Fibroblast of skin of scalp (primary cell): ENCODE measurements at places on chromosomes 13 and 19.
A peak's percentile ranks its signal among the peaks of the same experiment; 100 is the strongest.

- DNase-seq: no peak
Observed at GRCh38 chr13:66644855-66645460, 585.2 kb downstream of the PCDH9 start.

DNA sequence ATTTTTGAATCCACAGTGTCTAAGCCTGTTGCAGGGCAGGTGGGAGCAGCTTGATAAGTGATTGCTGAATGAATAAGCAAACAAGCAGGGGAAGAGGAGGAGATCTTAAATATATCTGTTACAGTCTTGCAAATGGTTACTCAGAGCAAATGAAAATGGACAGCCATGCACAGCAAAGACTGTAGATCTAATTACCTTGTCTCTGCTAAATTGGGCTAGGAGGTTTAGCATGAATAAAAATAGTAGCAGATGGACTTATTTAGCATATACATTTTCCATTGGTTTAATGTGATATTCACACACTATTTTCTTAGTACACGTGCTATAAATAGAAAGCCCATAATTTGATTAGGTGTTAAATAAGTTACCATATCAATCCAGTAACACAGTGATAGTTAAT lies 72.9 kb upstream of the FARP1 start:
- DNase-seq: no peak

DNA sequence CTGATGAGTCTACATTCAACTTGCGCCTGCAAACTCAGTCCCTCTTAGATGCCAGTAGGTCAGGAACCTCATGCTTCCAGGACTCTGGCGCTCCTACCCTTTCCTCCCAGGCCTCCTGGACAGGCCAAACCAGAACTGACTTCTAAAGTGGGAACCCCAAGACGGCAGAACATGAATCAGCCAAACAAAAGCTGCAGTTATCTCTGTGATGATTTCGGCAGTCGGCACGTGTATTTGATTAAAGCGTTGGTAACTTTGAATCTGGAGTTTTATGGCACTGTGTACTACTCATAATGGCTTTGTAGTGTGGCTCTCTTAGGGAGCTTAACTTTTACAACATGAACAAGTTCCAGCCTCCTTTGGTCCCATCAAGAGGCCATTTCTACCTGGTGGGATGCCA lies 13.7 kb downstream of the ACTN4 start:
- no peak for DNase-seq

DNA sequence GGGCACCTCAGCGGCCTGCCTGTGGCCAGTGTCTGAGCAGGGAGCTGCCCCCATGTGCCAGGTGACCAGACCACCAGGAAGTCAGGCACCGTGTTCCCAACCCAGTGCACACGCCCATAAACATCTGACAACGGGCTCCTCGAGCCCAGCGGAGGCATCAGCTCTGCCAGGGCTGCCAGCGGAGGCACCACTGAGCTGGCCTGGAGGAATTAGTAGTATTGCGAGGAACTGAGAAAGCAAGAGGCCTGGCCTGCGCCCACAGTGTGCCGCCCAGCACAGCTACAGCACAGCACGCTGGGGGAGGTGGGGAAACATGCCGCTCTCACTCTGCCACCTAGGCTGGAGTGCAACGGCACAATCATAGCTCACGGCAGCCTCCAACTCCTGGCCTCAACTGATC lies 44.6 kb downstream of the ANKRD27 start:
- DNase-seq: no peak

GRCh38 chr13:80452279-80452678 lies 111.4 kb upstream of the SPRY2 start:
- no peak for DNase-seq

- DNase-seq: no peak
Observed at GRCh38 chr19:49918089-49918488, 10.9 kb upstream of the ATF5 start.

GRCh38 chr19:47573071-47574026 lies at the start of gene ZNF541:
Gene ZNF541, minus strand, starts transcription at chr19:47573148. Its CDS starts 17,292 bp downstream, at chr19:47555856.
- peak; percentile 75 for DNase-seq

GRCh38 chr13:109548374-109548773 lies 238.0 kb downstream of the IRS2 start:
- DNase-seq: no peak

DNA sequence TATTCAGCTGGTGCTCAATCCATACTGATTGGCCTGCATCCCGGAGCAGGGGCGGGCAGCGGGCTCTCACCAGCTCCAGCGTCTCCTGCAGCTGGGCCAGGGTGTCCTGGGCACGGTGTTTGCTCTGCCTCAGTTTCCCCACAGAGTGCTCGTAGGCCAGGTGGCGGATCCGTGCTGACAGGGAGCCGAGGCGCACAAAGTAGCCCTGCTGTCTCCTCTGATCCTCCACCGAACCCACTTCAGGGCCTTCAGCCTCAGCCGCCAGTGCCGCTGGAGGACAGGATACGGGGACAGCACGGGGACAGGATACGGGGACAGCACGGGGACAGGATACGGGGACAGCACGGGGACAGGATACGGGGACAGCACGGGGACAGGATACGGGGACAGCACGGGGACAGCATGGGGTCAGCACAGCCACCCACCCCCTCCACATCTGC lies 7.3 kb upstream of the PLIN4 start:
- DNase-seq: no peak

DNA sequence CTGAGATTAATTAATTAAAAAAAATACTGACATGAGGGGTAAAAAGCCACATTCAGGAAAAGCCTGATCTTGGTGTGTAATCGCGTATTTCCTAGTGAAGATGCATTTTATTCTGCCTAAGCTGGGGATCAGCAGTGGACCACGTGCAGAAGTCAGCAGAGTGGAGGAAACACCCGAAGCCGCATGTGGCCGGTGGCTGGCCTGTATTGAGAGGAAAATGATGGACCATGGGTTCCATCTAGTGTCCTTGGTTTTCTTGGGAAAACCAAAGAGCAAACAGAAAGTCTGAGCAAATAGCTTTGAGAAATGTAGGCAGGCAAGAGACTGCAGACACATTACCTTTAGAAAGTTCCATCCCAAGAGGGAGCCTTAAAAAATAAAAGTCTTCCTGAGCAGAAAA lies 23.7 kb upstream of the SHISA2 start:
- DNase-seq: peak; percentile 12

GRCh38 chr13:26593661-26594060 lies 36.2 kb downstream of the WASF3 start:
- no peak for DNase-seq

- DNase-seq: no peak
Observed at GRCh38 chr13:54077569-54077968, 1049.0 kb downstream of the OLFM4 start.

GRCh38 chr13:98488736-98489135 lies 88.2 kb downstream of the STK24 start:
- DNase-seq: no peak

GRCh38 chr19:10968527-10969135 lies 7.8 kb downstream of the SMARCA4 start:
- no peak for DNase-seq

GRCh38 chr19:38682872-38683392 lies 35.5 kb downstream of the ACTN4 start:
- peak; percentile 21 for DNase-seq

GRCh38 chr13:91302111-91302510 lies 45.4 kb upstream of the MIR17HG start:
- DNase-seq: no peak

DNA sequence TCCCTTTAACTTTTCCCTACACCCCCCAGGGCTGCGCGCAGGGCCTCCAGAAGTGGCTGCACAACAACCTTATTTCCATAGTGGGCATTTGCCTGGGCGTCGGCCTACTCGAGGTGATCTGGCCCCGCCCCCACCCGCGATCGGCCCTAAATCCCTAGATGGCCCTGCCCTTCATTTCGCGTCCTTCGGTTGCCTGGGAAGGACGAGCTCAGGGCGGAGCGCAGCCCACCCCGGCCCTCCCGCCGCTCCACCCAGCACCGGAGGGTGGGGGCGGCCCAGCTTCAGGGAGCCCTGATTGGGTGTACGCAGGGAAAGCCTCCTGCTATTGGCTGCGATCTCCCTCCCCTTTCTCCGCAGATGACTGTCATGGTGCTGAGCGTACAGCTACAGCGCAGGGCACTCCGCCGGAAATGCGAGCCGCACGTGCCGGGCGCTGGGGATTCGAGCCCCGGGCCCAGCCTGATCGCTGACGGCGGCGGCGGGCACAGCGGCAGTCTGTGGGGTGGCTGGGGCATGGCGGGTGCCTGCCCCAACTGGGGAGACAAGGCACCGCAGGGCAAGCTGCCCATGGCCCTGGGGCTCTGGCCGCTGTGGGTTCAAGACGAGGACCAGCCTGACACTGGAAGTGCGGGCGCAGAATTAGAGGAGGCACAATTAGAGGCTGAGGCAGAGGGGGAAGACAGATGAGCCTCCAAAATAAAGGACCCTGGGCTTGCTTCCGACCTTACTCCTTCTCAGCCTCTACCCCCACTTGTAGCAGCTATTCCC lies 4.3 kb downstream of the CD37 start:
- peak; percentile 87 for DNase-seq

GRCh38 chr13:27419328-27419727 lies 5.1 kb upstream of the GTF3A start:
- no peak for DNase-seq

DNA sequence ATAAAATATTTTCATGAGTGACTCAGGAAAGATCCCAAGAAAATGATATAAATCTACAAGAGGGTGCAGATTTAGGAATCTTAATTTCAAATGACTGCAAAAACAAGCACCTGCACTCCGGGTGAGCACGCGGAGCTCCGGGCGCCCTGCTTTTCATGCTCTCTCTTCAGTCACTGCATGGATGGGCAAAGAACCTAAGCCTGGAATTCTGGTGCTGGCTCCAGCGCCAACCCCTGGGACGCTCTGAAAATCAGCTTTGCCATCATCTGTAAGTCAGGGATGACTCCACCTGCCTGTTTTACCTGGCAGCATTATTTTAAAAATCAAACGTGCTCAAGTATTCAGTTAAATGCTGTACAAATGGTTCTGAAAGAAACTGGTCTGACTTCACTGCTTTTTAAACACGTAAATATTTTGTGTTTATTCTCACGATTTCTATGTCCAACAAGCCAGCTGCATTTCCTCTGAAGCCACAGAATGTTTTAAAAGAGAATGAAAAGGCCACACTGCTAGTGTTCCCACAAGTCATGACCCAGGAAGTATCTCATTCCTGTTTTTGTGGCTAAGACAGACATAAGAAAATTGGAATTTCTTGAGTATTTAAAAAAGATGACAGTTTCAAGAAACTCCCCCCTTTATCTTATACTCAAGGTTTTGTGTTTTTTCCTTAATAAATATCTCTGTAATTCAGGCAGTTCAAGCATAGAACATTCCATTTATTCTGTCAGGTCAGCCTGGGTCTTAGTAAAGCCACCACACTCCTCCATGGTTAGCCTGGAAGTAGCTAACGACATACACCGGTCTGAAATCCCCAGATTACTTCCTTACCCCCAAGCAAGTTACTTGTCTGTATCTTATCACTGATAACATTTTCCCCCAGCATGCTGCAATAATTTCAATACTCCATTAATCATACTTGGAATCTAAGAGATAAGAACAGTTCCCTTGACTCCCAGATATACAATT lies 81.1 kb downstream of the COL4A1 start:
- DNase-seq: peak; percentile 31

DNA sequence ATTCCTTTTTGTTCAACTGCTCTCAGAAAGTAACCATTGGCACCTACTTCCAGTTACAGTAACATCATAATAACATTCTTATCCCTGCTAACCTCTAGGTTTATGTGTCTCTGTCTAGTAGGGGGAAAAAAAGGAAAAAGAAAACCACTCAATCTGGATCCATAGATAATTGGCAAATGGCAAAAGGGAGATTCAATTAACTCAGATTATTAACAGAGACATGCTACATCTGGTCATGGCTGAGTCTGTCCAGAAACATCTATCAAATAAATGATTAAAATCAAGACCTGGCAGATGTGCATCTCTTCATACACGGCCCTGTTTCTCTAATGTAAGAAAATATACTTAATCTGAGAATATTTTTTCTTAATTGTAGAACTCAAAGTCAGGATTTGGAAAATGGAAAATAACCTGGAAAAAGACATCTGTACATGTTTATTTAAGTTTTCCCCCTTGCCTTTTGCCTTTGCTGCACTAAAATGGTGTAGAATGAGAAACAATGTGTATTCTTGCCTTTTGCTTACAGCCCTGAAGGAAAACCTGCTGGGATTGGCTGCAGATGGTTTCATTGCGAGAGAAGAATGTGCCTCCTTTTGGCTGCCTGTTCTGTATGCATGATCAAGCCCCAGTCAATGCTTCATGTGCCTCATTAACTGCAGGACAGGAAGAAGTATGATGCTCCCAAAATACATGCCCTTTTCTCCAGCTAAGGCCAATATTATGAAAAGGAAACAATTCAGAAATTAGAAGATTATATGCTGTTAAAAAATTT lies 921.6 kb upstream of the PCDH20 start:
- no peak for DNase-seq

GRCh38 chr13:26584713-26585112 lies 27.2 kb downstream of the WASF3 start:
- DNase-seq: peak; percentile 89

- no peak for DNase-seq
Observed at GRCh38 chr19:8074501-8074900, 21.9 kb downstream of the CCL25 start.

DNA sequence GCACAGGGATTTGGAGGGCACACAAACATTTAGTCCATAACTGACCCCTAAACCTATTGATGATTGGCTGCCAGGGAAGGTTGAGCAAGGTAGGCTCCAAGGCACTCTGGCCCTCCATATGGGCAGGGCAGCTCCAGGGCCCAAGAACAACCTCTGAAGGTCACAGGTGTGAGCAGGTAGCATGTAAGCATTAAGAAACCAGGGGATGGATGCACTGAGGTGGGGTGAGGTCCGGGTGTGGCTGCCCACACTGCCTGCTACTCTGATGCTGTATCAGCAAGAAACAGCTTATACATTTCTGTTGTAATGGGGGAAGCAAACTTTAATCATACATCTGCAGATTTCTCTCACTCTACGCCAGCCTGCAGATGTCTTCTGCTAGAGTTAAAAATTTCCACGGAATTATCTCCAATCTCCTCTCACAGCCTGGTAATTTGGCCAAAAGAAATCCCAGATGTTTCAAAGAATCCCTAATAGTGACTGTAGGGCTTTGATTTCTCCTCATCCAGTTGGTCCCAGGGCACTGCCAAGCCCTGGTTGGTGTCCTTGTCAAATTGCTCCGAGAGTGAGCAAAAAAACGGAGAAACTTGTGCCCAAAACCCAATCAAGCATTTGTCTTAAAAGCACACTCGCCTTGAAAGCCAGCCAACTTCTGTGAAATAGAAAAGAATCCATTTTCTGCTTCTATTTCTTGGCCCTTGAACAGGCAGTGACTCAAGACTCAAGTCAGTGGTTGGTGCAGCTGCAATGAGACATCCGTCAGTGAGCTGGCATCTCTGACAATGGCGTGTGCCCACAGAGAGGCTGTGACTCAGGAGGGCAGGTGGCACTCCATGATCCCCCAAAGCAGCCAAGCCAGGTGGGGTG lies 72.5 kb upstream of the MRI1 start:
- DNase-seq: peak; percentile 26

DNA sequence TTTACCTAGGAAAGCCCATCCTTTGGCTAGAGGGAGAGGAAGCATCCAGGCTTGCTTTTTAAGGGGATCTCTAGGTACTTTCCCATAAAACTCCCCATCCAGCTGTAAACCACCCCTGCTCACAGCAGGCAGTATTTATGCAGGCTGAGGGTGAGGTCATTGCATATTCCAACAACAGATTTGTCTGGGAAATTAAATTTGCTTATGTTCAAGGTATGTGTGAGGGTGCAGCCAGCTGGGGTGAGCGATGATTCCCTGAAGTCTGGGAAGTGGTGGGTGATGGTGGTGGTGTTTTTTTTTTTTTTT lies 96.3 kb upstream of the C1QTNF9B start:
- peak; percentile 61 for DNase-seq
